ENCODE measurements at places on chromosomes 13 and 19. TPM values are rescaled to one million over a fixed set of nuclear protein-coding genes. Genes with fewer than 3 reads are reported as not detected.

GRCh38 chr13:99601535-99601934 lies 100.3 kb downstream of the TM9SF2 start:
- DNase-seq: no peak

DNA sequence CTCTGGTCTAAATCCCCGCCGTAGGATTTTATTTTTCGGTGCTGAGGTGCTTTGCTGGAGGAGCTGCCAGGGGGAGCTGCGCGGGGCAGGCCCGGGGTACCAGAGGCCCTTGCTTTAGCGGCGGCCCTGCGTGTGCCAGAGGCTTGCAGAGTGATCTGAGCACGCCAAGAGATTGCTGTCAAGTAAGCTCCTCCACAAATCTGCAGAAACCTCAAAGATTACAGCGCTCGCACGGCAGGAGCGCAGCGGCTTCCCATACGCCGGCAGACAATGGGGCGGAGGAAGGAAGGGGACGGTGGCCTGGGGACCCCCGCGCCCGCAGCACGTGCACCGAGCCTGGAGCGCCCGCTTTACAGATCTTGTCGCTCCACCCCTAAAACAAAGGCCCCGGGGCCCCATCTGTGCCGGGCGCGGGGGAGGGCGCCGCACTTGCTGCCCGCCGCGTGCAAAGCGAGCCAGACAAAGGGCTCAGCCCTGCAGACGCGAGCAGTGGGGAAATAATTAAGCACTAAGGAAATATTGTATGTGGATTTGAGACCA lies 9.1 kb upstream of the C19orf12 start:
- no peak for DNase-seq

DNA sequence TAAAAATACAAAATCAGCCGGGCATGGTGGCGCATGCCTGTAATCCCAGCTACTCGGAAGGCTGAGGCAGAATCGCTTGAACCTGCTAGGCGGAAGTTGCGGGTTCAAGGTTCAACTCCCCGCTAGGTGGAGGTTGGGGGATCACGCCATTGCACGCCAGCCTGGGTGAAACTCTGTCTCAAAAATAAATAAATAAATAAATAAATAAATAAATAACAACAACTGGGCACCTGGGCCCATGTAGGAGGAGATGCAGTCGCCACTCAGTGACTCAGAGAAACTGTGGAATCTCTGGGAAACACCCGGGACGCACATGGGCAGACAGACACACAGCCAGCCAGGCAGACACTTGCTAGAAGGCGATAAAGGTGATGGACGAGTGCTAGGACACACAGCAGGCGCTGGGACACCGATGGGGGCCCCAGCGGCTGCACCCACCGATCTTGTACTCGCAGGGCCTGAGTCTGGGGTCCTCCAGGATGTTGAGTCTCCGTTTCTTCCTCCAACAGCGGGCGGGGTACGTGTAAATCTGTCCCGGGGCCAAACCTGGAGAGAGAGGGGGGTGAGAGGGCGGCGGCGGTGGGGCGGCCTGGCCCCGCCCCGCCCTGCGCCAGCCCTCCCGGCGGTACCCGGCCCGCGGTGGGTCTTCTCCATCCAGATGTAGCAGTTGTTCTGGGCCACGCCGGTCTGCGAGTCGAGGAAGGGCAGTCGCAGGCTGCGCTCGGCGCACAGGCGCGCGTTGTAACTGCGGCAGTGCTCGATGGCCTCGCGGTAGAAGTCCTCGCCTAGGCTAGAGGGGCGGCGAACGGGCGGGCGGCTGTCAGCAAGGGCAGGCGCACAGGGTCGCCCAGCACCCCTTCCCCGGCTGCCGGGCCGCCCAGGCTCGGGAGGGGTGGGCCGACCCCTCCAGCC lies 1.8 kb downstream of the DPF1 start:
- no peak for DNase-seq

DNA sequence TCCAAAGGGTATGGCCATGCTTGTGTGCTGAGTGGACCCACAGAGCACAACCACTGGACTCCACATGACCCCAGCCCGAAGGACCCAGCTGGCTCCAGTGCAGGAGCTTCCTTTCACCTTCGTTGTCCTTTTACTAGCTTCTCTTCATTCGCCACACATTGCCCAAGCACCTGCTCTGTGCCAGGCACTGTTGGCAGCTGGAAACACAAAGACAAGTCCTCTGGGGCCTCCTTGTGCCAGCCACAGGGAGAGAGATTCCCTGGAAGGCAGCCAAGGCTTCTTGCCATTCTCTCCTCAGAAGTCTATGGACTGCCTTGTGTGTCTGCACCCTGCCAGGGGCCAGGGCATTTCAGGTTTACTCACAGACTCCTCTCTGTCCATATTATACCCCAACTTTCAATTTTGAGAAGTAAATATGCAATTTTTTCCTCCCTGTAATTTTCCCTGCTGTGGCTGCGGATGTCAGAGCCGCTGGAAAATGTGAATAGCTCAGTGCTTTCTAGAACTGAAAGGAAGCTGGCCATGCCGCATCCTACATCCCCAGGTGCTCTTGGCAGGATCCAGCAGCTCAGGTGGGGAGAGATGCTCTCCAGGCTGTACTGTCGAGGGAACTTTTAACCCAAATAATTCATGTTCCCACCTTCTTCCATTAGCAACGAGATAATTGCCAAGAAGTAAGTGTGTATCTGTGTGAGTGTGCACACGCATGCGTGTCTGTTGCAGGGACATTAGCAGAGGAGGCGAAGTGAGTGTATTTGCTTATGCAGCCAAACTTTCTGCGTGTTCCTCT lies 57.2 kb downstream of the CHST8 start:
- no peak for DNase-seq

GRCh38 chr19:42323473-42323851 lies 2.0 kb upstream of the MEGF8 start:
- DNase-seq: no peak

DNA sequence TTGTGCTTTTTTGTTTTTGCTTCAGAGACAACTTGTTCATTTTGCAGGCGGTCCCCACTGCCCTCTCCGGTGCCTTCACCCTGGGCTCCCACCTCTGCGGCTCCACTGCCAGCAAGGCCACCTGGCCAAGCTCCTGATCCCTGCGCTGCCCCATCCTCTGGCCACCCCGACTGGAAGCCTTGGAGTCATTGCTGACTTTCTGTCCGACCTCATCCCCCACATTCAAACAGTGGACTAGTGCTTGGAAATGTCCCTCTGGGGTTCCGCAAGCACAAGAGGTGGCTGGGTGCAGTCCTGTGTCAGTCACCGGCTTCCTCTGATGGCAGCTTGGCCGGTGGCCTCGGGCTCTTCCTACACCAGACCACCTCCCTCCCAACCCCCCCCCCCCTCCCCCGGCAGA lies 17.0 kb downstream of the IL17D start:
- no peak for DNase-seq

GRCh38 chr13:94192431-94192975 lies 287.0 kb downstream of the DCT start:
- DNase-seq: no peak

DNA sequence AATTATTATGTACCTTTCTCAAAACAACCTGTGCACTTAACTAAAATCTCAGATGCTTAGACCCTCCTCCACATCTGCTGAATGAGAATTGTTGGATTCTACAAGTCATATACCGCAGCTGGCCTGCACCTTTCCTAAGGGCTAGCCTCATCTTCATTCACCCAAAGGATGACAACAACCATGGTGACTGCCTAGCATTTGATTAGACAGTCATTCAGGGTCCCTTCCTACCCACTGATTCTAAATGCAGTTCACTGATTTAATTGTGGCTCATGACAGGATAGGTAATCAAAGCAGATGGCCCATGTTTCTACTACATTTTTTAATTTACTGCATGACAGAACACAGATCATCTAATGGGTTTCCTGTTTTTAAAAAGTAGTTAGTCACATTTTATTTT lies 551.9 kb upstream of the SLC10A2 start:
- no peak for DNase-seq

GDF15 gene
- 102 TPM for total RNA-seq

NEK5 gene
- 0.07 TPM for total RNA-seq

GRCh38 chr19:55643003-55643886 lies at the start of gene ZNF581:
ZNF581 (plus strand) TSS chr19:55643649; CDS start chr19:55644572, 923 bp downstream.
- DNase-seq: no peak

GRCh38 chr13:84460989-84461388 lies 578.7 kb upstream of the SLITRK1 start:
- DNase-seq: no peak

GRCh38 chr13:34207872-34208271 lies 389.9 kb downstream of the RFC3 start:
- no peak for DNase-seq

NLRP11 gene
- total RNA-seq: not detected

ZNF835 gene
- total RNA-seq: 0.78 TPM

DNA sequence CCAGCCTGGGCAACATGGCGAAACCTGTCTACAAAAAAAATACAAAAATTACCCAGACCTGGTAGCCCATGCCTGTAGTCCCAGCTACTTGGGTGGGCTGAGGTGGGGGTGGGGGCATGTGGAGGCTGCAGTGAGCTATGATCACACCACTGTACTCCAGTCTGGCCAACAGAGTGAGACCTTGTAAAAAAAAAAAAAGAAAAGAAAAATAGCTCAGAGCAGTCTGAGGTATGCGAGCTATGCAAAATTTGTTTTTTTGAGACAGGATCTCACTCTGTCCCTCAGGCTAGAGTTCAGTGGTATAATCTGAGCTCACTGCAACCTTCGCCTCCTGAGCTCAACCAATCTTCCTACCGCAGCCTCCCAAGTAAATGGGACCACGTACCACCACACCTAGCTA lies 7.1 kb upstream of the TOMM40 start:
- DNase-seq: no peak

SHISA2 gene
- 4.3 TPM for total RNA-seq

SSC5D gene
- total RNA-seq: 0.13 TPM

DNA sequence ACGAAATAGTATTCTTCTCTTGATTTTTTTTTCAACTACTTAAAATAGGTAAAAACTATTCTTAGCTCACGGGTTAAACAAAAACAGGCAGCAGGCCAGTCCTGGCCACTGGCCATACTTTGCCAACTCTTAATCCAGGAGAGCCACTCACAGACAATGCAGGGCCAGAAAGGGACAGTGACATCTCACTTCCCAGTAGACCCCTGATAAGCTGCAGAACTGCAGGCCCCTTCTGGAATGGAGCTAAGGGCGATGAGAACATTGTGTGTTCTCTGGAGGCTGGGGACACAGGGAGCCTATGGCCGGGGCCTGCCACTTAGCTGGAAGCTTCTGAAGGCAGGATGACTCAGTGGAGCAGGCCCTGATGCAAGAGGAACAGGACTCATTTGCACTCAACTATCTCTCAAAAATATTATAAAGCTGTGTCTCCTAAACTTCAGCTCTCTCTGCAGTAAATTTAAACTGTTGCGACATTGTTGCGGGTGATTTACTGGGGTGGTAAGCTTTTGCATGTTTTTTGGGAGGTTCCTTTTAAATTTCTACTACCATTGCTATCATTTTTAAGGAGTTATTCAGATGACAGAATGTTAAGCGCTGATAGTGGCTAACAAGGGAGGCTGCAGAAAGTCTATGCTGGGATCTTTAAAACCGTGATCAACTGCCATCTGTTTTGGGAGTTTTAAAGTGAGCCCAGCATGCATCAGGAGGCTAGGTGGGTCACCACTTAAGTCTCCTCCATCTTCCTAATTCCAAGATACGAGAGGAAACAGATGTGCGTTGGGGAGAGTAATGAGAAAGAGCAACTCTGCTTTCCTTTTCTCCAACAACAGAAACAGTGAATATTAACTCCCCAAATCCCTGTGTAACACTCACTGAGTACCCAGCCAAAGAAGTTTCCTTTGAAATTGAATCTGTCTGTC lies 33.2 kb upstream of the KATNAL1 start:
- DNase-seq: no peak

DNA sequence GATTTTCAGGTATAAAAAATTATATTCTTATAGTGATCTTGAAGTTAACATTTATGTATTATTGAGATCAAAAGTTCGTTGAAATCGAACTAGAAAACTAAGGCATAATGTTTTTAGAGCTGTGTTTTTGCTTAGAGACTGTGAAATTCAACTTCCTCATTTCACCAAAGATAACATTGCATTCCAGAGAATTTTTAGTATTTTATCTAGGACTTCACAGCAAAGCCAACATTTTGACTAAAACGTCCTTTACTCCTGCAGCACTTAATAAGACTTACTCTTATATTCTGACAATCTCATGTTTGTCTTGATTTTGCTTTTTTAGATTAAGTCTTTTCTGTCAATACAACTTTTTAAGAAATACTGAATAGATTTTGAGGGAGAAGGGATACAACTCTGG lies 4.7 kb downstream of the KCTD4 start:
- DNase-seq: no peak

SLC7A9 gene
- total RNA-seq: not detected

- no peak for DNase-seq
Measured at GRCh38 chr13:30466358-30466714, 600 bp upstream of the HMGB1 start.

GAS6 gene
- total RNA-seq: 127 TPM

PSG11 gene
- not detected for total RNA-seq

GRCh38 chr13:83568019-83568418 lies 314.3 kb downstream of the SLITRK1 start:
- DNase-seq: no peak

CD79A gene
- total RNA-seq: not detected

- DNase-seq: no peak
Measured at GRCh38 chr19:2050349-2050990, 574 bp downstream of the MKNK2 start.

Data from pulmonary artery endothelial cell (primary cell).